Stimulated activated CD4-positive, alpha-beta T cell treated with anti-CD3 and anti-CD28 coated beads, Interleukin-1b, Interleukin-23, amount 100 ng/mL, for 1 hour (primary cell): ENCODE measurements at places on chromosomes 2 and 18.

DNA sequence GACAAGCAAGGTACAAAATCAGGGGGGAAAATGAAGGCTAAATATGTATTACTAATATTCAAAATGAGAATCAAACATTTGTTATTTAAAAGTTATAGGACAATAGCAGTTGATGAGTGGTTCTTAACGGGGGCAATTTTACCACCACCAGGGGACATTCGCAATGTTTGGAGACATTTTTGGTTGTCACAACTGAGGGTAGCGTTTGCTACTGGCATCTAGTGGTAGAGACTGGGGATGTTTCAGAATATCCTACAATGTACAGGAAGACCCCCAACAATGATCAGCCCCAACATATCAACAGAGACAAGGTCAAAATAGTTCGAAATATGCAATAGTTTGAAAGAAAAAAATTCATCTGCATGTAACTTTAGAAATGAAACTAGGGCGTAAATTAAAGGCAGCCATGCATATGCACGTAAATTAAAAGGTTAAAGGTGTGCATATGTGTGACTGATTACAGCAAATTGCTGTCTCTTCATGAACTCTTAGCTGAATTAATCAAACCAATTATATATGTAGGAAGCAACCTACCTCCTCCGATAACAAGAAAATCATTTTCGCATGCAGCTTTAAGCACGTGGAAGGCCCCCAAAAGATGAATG lies 61.2 kb upstream of the CUL3 start:
- DNase-seq: no peak

DNA sequence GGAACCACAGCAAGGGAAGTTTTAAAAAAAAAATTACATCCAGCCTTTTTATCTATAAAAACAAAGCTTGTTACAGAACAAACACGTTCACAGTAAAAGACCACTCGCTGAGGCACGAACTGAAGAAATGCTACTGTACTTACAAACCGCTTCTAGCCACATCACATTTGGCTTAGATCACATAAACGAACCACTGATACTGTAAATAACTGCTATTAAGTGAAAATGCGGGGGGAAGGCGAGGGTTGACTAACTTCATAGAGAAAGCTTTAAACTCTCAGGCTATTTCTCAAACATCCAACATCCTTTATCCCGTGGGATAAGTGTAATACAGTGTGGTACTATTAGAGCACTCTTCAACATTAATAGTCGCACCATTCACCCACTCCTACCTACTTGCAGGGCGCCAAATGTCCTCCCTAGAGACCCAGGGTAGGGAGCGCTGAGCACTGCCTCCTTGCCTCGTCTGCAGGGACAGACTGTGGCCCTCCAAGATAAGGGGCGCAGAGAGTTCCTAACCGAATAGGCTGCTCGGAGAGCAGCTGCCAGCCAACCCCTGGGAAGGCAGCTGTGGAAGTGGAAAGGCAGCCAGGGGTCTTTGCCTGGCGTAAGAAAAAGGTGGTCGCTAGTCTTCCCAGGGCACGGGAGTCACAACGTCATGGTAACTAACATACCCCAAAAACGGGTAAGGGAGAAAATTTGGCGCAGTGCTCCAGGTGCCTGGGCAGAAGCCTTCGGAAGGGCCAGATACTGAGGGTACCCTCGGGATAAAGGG lies 854 bp downstream of the GPR155 start:
- no peak for DNase-seq

DNA sequence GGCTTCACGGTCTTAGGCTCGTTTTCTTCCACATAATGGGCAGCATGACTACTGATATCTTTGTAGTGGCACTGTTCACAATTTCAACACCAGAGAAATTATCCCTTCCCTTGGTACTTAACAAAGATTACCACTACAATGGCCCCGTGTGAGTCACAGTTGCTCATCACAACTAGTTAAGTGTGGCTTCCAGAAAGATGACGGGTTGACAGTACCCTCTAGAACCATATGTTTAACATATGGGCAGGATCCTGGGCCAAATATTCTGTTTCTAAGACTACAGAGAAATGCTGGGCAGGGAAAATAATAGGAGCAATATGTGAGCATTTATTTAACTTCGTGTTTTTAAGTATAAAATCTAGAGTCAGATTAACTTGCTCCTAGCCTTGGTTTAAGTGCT lies 780.1 kb upstream of the LINC00305 start:
- no peak for DNase-seq

DNA sequence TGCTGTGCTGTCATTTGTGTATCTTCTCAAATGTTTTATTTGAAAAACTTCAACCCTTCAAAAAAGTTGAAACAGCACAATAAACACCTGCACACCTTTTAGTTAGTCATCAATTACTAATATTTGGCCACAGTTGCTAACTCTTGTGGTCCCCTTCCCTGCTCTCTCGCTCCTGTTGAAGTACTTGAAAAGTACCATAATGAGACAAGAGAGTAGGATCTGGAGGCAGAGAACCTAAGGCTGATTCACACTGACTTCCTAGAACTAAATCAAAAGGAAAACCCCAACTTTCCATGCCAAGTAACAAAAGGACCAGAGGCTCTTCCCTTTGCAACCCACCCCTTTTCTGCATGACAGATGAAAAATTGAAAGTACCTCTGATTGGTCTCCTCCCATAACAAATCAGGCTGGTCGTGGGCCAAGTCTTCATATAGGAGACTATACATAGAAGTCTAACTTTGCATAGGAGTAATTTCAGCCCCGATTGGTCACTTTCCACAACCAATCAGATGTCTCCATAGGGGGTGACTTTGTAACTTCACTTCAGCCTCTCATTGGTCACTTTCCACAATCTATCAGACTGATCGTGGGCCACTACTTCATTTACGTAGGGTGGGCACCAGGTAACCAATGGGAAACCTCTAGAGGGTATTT lies 179.7 kb downstream of the EPHA4 start:
- DNase-seq: no peak

- DNase-seq: no peak
Measured at GRCh38 chr2:177983183-177983788, 89.3 kb downstream of the PDE11A start.

DNA sequence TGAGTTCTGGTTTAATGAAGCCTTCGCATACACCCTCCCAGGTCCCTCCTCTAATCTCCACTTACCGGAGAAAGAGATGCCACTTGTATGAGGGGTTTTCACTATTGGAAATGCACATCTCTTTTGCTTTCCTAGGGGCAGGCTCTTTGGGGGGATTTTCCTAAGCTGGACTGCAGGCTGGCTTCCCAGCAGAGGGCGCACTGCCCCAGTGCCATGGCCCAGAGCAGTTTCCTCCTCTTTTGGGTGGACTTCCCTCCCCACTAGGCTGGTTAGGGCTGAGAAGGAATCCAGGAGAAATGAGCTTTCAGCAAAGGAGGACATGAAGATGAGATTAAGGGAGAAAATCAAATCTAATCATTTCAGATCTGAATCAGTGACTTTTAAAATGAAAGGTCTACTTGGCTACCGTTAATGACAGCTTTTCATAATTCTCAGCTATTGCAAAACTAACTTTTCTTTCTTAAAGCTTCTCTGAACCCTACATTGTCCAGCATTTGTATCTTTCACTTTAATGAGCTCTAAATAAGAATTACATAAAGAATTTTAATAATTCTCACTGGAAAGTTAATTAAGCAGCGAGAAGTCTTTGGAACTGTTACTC lies 784.1 kb upstream of the FANCL start:
- DNase-seq: no peak

DNA sequence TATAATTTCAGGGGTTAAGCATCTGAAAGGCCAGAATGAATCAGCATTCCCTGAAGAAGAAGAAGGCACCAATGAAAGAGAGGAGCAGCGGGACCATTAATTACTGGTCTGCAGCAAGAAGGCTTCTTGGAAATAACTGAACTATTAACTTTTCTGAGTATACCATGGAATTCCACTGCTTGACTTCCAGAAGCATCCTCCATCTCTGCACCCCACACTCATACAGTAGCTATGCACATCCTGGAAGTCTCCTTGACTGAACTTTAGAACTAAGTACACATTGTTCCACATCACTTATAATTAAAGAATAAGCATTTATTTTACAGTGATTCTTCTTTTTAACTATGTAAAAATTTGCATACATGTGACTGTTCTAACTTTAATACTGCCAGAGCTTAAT lies 131.5 kb downstream of the PPP1R1C start:
- DNase-seq: no peak

DNA sequence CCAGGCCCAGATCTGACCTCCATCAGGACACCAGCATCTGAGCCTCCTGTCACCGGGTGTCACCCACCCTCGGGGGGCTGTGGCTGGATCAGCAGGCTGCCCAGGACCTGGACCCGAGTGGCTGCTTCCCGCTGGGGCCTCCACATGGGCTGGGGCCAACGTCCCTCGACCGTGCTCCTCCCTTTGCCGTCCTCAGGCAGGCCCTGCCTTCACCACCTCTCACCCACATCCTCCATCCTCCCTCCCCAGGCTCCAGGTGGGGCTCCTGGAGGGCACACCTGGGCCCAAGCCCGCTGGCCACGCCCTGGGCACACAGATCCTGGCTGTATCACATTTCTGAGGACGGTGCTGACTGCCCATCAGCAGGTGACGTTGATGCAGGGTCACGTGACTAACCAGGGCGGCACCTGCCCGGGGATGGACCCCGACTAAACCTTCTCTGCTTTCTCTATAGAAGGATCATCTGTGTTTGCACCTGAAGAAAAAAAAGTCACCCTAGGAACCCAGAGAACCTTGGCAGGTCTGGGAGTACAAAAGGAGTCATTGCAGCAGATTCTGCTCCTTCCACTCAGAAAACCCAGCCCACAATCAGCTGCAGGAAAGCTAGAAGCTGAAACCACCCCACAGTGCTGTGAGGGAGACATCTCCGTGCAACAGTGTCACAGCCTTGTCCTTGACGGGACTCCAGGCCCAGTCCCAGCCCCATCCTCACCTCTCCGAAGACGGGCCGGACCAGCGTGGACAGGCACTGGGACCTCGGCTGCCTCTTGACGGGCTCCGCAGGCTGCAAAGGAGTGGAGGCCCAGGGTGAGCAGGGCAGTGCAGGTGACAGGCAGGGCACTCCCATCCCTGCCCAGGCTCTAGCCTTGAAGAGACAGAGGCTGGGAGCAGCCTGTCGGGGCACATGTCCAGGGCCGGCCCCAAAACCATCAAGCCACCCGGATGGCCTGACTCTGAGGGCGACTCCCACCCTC lies 11.2 kb downstream of the STK25 start:
- DNase-seq: no peak

GRCh38 chr18:27762054-27762453 lies 414.9 kb downstream of the CDH2 start:
- DNase-seq: no peak

DNA sequence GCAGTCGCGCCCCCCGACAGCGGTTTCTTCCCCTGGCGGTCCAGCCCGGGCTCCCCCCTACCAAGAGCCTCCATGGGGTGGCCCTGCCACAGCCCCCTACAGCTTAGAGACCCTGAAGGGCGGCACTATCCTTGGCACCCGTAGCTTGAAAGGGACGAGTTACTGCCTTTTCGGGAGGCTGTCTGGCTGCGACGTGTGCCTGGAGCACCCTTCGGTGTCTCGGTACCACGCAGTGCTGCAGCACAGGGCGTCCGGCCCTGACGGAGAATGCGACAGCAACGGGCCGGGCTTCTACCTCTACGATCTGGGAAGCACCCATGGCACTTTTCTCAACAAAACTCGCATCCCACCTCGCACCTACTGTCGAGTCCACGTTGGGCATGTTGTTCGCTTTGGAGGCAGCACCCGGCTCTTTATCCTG lies 475 bp downstream of the SLC4A1AP start:
- DNase-seq: no peak

- DNase-seq: no peak
Measured at GRCh38 chr2:28375742-28376631, 16.7 kb upstream of the FOSL2 start.

DNA sequence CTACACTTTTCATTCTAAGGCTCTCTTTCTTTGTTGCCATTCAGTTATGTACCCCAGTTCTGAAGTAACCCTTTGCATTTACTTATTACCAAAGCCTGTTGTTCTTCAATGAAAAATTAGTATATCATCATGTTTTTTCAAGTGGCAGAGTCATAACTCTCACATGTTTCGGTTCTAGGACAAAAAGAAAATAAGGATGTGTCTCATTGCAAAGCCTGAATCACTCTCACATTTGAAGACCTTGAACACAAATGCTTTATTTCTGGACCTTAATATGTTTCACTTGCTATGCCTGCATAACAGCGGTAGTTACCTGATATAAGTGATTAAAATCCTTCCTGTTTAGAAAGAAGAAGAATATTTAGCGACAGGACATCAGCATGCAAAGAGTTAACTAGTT lies 49.1 kb downstream of the ZEB2 start:
- DNase-seq: no peak

GRCh38 chr2:40310303-40310702 lies 141.6 kb downstream of the SLC8A1 start:
- DNase-seq: no peak

DNA sequence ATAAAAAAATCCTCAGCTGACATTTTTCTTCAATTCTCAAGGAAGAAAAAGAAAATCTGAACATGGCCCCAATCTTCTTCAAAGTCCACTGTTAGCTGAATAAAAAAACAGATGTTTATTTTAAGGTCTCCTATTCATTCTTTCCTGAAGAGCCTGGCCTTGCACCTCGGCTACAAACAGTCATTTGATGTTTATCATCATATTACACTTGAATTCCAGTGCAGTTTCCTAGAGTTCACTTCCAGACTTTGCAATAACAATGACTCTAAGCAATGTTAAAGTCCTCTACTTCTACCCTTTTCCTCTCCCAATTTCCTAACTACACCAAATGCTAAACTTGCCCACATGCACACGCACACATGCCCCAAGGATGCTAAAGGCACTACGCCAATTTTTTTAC lies 70.1 kb downstream of the NOL10 start:
- DNase-seq: no peak

GRCh38 chr2:202758604-202759003 lies 113.0 kb downstream of the ICA1L start:
- no peak for DNase-seq

- DNase-seq: no peak
Measured at GRCh38 chr18:12282442-12283039, 25.5 kb upstream of the TUBB6 start.

DNA sequence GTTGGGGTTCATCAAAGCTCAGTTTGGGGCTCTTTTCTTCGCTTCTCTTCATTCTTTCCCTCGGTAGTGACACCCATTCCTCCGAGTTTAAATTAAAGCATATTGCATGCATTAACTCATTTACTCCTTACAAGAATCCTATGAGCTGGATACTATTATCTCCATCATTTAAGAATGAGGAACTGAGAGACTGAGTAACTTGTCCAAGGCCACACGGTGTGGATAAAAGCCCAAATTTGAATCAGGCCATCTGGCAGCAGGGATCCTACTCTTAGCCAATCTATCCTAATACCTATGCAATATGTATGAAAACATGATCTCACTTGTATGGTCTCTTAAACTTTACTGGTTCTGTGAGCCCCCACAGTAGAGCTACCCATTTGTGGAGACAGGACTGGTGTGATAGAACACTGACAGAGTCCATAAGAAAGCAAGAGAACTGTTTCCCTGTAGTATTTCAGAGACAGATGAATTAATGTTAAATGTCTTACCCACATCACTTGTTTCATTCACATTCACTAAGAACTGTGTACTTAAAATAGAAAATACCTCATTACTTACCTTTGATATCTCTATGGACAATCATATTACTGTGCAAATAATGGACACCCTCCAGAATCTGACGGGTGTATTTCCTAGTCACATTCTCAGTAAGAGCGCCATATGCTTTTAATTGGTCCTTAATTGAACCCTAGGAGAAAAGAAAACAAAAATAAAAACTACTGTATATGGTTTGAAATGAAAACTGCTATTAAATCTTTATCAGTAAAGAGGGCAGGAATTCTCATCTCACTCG lies 20.4 kb upstream of the ERCC3 start:
- DNase-seq: no peak
